ENCODE measurements at places on chromosomes 4 and X.
A peak's percentile ranks its signal among the peaks of the same experiment; 100 is the strongest.

GRCh38 chr4:89700766-89701423, 136.1 kb downstream of the SNCA start:
- no peak for DNase-seq

GRCh38 chrX:147226801-147227200, 412.3 kb upstream of the CXorf51A start:
- no peak for DNase-seq

- no peak for DNase-seq
Measured at GRCh38 chrX:78839711-78840110, 92.2 kb downstream of the LPAR4 start.

DNA sequence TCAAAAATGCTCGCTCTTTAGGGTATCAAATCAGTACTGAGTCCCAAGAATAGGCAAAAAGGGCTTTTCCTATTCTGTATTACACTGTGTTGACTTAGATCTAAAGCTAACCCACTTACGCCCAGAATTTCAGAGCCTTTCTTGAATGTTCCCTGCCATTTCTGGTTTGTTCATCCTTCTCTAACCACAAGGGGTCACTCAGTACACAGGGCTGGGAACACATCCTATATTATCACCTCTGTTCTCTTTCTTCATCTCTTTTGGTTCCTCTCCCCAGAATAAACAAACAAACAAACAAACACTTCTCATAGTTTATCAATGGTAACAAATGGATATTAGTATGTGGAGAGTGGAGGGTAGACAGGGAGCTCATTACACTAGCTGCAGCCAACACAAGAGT, 25.5 kb upstream of the MORC4 start:
- DNase-seq = peak; percentile 12

- no peak for DNase-seq
Measured at GRCh38 chrX:130083107-130083490, 27.2 kb downstream of the ELF4 start.

DNA sequence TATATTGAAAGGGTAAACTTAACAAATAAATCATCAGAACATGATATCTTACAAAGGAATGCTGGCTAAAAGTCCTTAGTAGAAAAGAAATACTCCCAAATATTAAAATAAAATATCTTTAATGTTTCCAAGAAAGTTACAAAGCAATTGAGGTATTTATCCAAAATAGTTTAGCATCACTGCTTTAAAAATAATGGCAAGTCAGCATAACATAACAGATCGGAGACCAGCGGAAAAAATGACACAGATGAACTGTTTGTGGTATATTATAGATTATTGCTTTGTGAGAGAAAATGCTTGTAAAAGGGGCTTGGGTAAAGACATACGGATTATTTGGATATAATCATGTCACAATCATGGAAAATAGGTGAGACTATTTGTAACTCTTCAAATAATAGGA, 168.5 kb upstream of the TEX13C start:
- no peak for DNase-seq

GRCh38 chrX:133943507-133943906, 41.9 kb downstream of the GPC3 start:
- DNase-seq = no peak

GRCh38 chrX:10008483-10009056, 41.4 kb downstream of the CLDN34 start:
- no peak for DNase-seq

DNA sequence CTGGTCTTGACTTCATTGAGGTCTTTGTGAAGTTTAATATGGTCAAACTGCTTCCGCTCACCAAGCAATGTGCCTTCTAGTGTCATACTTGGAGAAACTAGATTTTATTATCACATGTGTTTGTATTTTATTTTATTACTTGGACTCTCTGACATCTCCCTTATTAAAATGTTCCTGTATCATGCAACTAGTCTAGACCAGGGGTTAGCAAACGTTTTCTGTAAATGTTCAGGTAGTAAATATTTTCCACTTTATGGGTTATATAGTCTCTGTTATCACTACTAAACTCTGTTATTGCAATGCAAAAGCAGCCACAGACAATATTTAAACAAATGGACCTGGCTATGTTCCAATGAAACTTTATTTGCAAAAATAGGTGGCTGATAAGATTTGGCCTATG, 443.8 kb downstream of the MID1IP1 start:
- DNase-seq = no peak

- no peak for DNase-seq
Measured at GRCh38 chrX:81174286-81174685, 27.4 kb downstream of the HMGN5 start.

- DNase-seq = no peak
Measured at GRCh38 chr4:55571806-55572205, 20.2 kb downstream of the PDCL2 start.

DNA sequence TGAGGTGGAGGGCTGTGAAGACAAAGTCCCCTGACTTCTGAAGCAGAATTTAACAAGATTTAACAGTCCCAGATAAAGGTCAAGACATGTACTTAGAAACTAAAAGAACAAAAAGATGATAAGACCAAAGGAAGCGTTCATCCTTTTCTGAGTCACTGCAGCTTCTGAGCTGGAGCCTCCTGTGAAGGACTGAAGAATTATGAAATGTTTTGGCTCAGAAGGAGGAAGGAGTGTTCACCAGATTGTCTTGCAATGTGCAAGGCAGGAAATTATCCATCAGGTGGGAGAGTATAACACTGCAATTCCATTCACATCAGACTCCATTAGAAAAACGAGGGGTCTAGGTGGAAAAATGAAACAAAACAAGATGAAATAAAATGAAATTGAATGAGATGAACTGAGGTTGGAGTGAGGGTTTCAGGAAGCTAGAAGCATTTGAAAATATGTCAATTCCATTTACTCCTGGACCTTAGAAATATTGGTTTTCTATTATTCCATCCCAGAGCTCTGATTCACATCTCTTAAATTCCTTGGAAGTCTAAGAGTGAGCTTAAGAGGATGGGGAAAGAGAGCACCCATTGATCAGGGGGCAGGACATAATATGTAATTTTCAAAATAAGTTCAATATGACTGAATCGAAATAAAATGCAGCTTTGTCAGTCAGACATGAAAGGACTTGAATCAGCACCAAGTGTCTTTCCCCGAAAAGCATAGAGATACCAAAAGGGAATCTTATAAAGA, 186.1 kb upstream of the LNX1 start:
- DNase-seq = no peak

- DNase-seq = no peak
Measured at GRCh38 chr4:182231080-182231479, 12.1 kb upstream of the TENM3 start.

- DNase-seq = no peak
Measured at GRCh38 chrX:153973127-153974002, 811 bp downstream of the TMEM187 start.

GRCh38 chrX:72620550-72621145, 48.0 kb upstream of the HDAC8 start:
- no peak for DNase-seq

DNA sequence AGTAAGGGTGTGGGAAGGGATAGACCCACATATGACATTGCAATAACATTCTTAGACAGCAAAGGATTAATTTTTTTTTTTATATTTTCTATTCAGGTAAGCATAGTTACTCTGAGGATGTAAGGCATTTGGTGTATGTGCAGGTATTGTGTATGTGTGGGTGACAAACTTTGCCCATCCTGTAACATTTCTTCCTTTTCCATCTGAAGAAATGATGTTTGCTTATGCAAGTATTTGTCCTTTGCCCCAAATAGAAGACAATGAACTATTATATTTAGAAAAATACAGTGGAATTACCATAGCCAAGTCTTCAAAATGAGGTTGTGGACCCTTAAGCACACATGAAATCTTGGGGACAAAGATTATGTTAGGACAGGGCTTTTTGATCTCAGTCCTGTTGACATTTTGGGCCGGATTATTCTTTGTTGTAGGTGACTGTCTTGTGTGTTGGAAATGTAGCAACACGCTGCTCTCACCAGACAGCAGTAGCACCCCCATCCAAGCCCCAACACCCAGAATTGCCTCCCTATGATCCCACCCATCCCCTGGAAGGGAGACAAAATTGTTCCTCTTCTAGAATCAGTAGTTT, 1244.7 kb downstream of the STIM2 start:
- DNase-seq = no peak

GRCh38 chrX:80335062-80335830, 85.0 kb upstream of the TENT5D start:
- peak; percentile 3 for DNase-seq

- DNase-seq = no peak
Measured at GRCh38 chr4:162700815-162701361, 465.8 kb downstream of the NAF1 start.
